Small intestine (tissue), 16 donors: ENCODE measurements at places on chromosomes 2 and 18. TPM values are rescaled to one million over a fixed set of nuclear protein-coding genes. Genes with fewer than 3 reads are reported as not detected.
A peak's percentile ranks its signal among the peaks of the same experiment; 100 is the strongest.

- no peak overlapping the region for H3K27ac ChIP-seq
- no peaks in the 10 kb centered on the region for H3K27me3 ChIP-seq
- H3K4me3 ChIP-seq, result no peak overlapping the region
- no peaks in the 10 kb centered on the region for H3K36me3 ChIP-seq
- no peaks in the 10 kb centered on the region for H3K4me1 ChIP-seq
These were observed 353.6 kb downstream of the KIAA1328 start for GRCh38 chr18:37182340-37183135.

GRCh38 chr2:120347396-120348060 lies 1.6 kb downstream of the INHBB start:
- H3K27ac ChIP-seq, result no peak overlapping the region
- no peaks in the 10 kb centered on the region for H3K36me3 ChIP-seq
- DNase-seq, result no peak
- peaks cover 11% of the 10 kb centered on the region for H3K4me1 ChIP-seq

GRCh38 chr2:170714381-170715061 lies 616 bp upstream of the SP5 start:
- no peak overlapping the region for H3K4me3 ChIP-seq
- no peaks in the 10 kb centered on the region for H3K36me3 ChIP-seq
- DNase-seq, result peak; percentile 79
- H3K27me3 ChIP-seq, result peaks cover 34% of the 10 kb centered on the region

GRCh38 chr2:147546109-147546508 lies 298.7 kb upstream of the ACVR2A start:
- H3K36me3 ChIP-seq, result no peaks in the 10 kb centered on the region
- no peaks in the 10 kb centered on the region for H3K4me1 ChIP-seq
- DNase-seq, result no peak
- H3K4me3 ChIP-seq, result no peak overlapping the region

GRCh38 chr2:17533546-17533945 lies 7.0 kb upstream of the VSNL1 start:
- DNase-seq, result no peak
- H3K4me1 ChIP-seq, result no peaks in the 10 kb centered on the region
- no peak overlapping the region for H3K27ac ChIP-seq

- no peak overlapping the region for H3K27ac ChIP-seq
- H3K36me3 ChIP-seq, result no peaks in the 10 kb centered on the region
- DNase-seq, result no peak
- no peak overlapping the region for H3K4me3 ChIP-seq
- peaks cover 2% of the 10 kb centered on the region for H3K27me3 ChIP-seq
These were observed 416.0 kb downstream of the THSD7B start for GRCh38 chr2:137181370-137181769.

DNA sequence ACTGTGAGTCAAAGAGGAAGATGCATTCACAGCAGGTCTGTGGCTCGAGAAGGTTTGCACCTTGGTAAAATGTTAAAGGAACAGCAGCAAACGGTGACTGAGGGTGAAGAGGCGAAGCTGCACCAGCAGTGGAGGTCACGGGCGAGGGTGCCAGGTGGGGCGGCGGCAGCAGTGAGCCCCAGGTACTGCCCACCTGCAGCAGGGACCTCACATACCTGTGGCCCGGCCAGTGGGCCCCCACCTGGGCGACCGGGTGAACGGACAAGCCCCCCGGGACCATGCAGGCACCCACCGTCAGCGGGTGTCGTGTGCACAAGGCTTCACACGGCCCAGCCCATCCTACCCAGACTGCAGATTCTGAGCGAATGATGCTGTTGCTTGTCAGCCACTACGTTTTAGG lies 23.6 kb upstream of the KCNG2 start:
- no peaks in the 10 kb centered on the region for H3K4me1 ChIP-seq
- no peaks in the 10 kb centered on the region for H3K27me3 ChIP-seq
- H3K36me3 ChIP-seq, result no peaks in the 10 kb centered on the region
- no peak overlapping the region for H3K27ac ChIP-seq
- DNase-seq, result no peak
- no peak overlapping the region for H3K4me3 ChIP-seq

DNA sequence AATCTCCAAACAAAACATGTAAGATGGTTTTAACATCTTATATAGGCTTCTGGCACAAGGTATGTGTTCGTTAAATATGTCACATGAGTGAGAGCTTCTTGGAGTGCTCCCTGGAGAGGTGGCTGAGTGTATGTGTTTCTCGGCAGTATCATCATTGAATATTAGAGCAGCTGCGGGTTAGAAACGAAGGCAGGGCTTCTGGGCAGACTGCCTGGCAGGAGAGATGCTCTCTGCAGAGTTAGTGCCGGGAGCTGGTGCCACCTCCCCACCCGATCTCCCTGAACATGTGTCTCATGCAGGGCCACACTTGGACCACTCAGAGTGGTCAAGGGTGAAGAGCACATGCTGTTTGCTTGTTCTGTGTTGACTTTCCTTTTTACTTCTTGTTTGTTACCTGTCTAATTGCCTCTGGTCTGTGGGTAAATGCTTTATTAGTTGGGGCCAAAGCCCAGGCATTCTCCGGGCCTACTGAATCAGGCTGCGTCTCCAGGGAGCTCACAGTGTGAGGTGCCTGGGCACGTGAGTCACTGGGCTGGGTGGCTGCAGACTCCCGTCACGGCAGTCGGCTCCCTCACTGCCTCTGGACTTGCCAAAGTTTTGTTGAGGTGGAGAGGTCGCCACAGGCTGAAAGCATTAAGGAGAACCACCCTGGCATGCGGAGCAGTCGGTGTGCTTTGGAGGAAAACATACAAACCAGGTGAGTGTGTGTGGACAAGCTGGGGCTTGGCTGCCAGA lies 246.6 kb downstream of the FHOD3 start:
- H3K4me3 ChIP-seq, result no peak overlapping the region
- H3K27ac ChIP-seq, result no peak overlapping the region
- H3K27me3 ChIP-seq, result peaks cover 5% of the 10 kb centered on the region
- peak; percentile 0 for DNase-seq

- no peak overlapping the region for H3K4me3 ChIP-seq
- H3K27ac ChIP-seq, result no peak overlapping the region
- H3K4me1 ChIP-seq, result no peaks in the 10 kb centered on the region
These were observed 34.5 kb downstream of the RMP24 start for GRCh38 chr18:36006997-36007396.

- no peaks in the 10 kb centered on the region for H3K27me3 ChIP-seq
- no peak overlapping the region for H3K4me3 ChIP-seq
- no peak for DNase-seq
- no peaks in the 10 kb centered on the region for H3K4me1 ChIP-seq
- no peak overlapping the region for H3K27ac ChIP-seq
These were observed 223.1 kb upstream of the SP5 start for GRCh38 chr2:170492010-170492409.

DNA sequence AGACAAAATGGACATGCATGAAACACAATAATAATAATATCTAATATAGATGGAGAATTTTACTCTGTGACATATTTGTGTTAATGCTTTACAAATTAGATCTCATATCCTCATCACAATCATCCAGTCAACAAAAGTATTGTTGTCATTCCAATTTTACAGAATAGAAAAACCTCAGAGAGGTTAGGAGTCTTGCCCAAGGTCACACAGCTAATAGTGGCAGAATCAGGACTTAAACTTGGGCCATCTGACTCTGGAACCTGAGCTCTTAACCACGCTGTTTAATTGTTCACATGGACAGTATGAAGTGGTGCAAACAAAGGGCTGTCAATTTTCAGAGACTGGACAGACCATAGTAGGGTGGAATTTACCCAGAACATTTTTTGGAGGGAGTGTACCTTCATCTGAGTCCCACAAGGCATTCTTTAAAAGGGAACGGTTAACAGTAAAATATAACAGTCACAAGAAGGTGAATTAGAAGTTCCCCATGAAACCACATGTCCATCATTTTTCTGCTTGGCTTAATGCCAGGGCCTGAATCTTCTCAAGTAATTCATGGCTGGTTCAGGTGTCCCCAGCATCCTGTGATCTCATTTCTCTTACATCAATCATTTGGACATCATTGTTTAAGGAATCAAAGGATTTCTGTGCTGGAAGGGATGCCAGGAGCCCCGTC lies 35.4 kb upstream of the CCDC93 start:
- no peak for DNase-seq
- H3K4me3 ChIP-seq, result no peak overlapping the region
- H3K27ac ChIP-seq, result no peak overlapping the region
- H3K4me1 ChIP-seq, result no peaks in the 10 kb centered on the region

DNA sequence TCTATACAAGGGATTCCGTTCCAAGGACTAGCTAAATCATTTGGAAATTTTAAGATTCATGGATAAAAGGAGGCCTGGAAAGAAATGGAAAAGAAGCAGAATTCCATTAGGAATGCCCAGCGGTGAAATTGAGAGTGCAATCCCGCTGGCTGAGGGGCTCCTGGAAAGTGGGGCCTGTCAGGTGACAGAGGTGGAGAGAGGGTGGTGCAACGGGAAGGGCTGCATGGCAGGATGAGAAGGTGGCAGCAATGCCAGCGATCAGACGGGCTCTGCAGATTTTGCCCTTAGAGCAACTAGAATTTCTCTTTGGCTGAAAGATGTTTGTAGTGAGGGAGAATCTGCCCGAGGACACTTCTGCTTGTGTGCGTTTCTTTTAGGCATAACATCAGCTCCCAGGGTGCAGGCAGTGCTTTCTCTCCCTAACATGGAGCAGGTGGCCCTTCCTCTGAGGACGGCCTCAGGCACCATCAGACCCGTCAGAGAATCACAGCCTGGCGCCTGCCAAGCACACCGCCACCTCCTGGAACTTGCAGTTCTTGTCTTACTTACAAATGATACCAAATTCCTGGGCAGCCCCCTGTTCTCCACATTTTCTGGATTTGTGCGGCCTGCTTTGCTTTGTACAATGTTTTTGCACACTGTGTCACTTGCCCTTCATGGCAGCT lies 261.6 kb downstream of the NDUFA10 start:
- H3K36me3 ChIP-seq, result no peaks in the 10 kb centered on the region
- H3K27ac ChIP-seq, result no peak overlapping the region
- no peak overlapping the region for H3K4me3 ChIP-seq
- no peak for DNase-seq

Gene RFX8
- polyA plus RNA-seq, result 0.35 TPM

Gene ADD2
- polyA plus RNA-seq, result not detected

Gene MOGAT1
- polyA plus RNA-seq, result not detected

Gene KCNJ3
- 6.9 TPM for polyA plus RNA-seq
